GDM1 (cell line): ENCODE measurements at places on chromosomes 11 and 22.

DNA sequence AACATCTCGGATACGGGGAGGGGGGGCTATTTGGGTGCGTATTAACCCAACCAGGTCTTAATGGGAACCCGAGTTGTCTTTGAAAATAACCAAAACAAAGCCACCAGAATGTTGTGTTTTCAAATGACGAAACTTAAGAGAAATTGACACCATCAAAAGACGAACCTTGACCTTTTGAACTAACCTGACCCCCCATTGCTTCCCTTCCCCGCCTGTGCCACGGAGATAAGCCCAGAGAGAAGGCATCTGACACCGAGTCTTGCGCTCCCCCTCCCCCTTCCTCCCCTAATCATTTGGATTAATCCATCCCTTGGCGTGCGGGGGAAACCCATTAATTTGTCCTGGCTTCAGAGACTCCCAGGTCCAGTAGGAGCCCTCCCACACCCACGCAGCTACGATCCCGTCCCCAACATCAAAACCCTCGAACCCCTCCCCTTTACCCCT is 4.5 kb upstream of the GCAT start:
- no peak for DNase-seq

DNA sequence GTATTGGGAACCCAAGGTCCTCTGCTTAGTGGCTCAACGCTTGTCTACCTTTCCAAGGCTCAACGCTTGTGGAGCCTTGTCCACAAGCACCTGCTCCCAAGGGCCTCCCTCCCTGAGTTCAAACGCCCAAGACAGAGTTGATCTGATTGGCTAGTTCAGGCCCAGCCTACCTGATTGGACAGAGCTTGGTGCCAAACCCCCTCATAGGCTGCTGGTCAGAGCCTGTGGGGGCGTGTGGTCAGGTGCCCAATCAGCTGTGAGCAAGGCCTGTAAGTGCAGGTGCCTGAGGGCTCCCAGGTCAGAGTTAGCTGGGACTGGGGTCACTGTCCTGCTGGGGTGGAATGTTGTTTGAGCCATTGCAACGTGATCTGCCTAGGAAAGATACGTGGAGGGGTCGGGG is 16.9 kb upstream of the TMPRSS6 start:
- DNase-seq = no peak

DNA sequence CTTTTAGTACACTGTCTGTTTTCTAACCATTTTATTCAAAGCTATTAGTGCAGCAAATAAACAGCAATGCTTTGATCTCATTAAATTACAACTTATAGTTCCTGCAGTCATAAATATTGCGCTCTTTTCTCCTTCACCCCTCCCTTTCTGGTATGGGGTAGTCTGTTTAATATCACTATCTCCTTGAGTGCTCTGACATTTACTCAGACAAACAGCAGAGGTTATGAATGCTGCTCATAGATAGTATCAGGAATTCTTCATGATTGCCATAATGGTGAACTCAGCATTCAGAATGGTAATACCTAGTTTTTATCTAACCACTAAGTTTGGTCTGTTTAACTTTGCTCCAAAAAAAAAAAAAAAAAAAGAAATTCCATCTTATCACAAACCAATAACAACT is 87.4 kb downstream of the EIF3M start:
- DNase-seq = no peak

- DNase-seq = no peak
These were observed 7.2 kb downstream of the TRPT1 start for GRCh38 chr11:64218628-64219353.

DNA sequence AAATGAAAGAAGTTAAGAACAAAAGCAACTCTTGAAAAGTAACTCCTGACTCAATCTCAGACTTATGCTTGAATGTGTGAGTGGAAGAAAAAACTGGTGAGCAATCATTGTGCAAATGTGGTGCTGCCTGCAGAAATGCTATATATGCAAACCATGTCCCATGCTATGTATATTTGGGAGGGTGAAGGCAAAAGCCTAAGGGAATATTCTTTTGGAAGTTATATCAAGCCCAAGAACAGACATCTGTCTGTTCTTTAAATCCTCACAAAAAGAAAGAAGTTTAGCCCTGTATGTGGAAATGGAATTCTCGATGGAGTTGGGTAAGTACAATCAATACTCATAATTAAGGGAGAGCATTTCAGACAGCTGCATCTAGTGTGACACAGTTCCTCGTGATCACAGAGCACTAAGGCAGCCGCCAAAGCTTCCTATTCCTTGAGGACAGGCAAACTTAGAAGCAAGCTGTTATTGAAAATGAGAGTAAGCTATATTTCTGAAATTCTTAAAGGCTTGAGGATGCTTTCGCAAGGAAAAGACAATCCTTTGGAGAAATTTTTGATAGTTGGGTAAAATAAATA is 406.5 kb upstream of the CHORDC1 start:
- DNase-seq = no peak
